A549 treated with CpdA at 1 μM for 4 hours (cell line): ENCODE measurements at places on chromosomes 6 and 20. TPM values are rescaled to one million over a fixed set of nuclear protein-coding genes. Genes with fewer than 3 reads are reported as not detected.

MUCL3 gene
- 0.01 to 0.04 TPM (median 0.02 TPM) in 3 of 5 replicates, not detected in the others for total RNA-seq

NFATC2 gene
- total RNA-seq, result 6.4 to 8.7 TPM (median 7.7 TPM) in 5 replicates

ERVFRD-1 gene
- total RNA-seq, result not detected in 5 replicates

WFDC2 gene
- 0.11 TPM in 1 of 5 replicates, not detected in the others for total RNA-seq

HEY2 gene
- 0.06 TPM in 1 of 5 replicates, not detected in the others for total RNA-seq

PGC gene
- not detected in 5 replicates for total RNA-seq

THBD gene
- total RNA-seq, result 19.3 to 28.4 TPM (median 23.8 TPM) in 5 replicates

CALHM6 gene
- not detected in 5 replicates for total RNA-seq

RNF8 gene
- 21.7 to 25.3 TPM (median 22.9 TPM) in 5 replicates for total RNA-seq

PCMT1 gene
- total RNA-seq, result 85.1 to 96.6 TPM (median 87.3 TPM) in 5 replicates

TRIM15 gene
- 0.29 TPM in 1 of 5 replicates, not detected in the others for total RNA-seq

CDC5L gene
- 11.8 to 18.2 TPM (median 12.6 TPM) in 5 replicates for total RNA-seq

HUS1B gene
- 0.16 to 0.32 TPM (median 0.18 TPM) in 3 of 5 replicates, not detected in the others for total RNA-seq

CASS4 gene
- 0.03 to 0.09 TPM (median 0.08 TPM) in 3 of 5 replicates, not detected in the others for total RNA-seq

SLC17A3 gene
- 0.95 to 1.5 TPM (median 1.2 TPM) in 5 replicates for total RNA-seq

LPA gene
- 0.01 to 0.02 TPM in 2 of 5 replicates, not detected in the others for total RNA-seq

C20orf144 gene
- 0.06 to 0.18 TPM (median 0.09 TPM) in 5 replicates for total RNA-seq

GJA10 gene
- total RNA-seq, result not detected in 5 replicates

BTN1A1 gene
- 0.06 TPM in 1 of 5 replicates, not detected in the others for total RNA-seq

C2 gene
- 0.19 to 0.66 TPM (median 0.27 TPM) in 5 replicates for total RNA-seq

TGM2 gene
- 313 to 490 TPM (median 410 TPM) in 5 replicates for total RNA-seq

MYH7B gene
- total RNA-seq, result 0.02 to 0.20 TPM (median 0.06 TPM) in 4 of 5 replicates, not detected in the other

ACAT2 gene
- 24.3 to 29.8 TPM (median 28.1 TPM) in 5 replicates for total RNA-seq

PRPH2 gene
- total RNA-seq, result not detected in 5 replicates

KCNQ2 gene
- total RNA-seq, result 0.50 to 0.68 TPM (median 0.60 TPM) in 5 replicates

HSPA1L gene
- total RNA-seq, result 1.3 to 2.2 TPM (median 2.1 TPM) in 5 replicates

AHCY gene
- total RNA-seq, result 305 to 345 TPM (median 325 TPM) in 5 replicates

MUC22 gene
- total RNA-seq, result 0.01 to 0.05 TPM (median 0.03 TPM) in 4 of 5 replicates, not detected in the other

PPIL6 gene
- total RNA-seq, result 1.8 to 2.7 TPM (median 2.3 TPM) in 5 replicates

FAXC gene
- 6.4 to 8.1 TPM (median 6.8 TPM) in 5 replicates for total RNA-seq

ANGPT4 gene
- total RNA-seq, result 0.03 TPM in 1 of 5 replicates, not detected in the others

FAM135A gene
- 8.6 to 10.1 TPM (median 9.1 TPM) in 5 replicates for total RNA-seq

CGA gene
- total RNA-seq, result 0.08 to 0.15 TPM in 2 of 5 replicates, not detected in the others

MOXD1 gene
- total RNA-seq, result 1.5 to 2.9 TPM (median 1.6 TPM) in 5 replicates

CAPN11 gene
- total RNA-seq, result not detected in 5 replicates

DNMT3B gene
- 3.9 to 5.2 TPM (median 4.6 TPM) in 5 replicates for total RNA-seq

SLC35D3 gene
- total RNA-seq, result 0.06 to 0.15 TPM (median 0.06 TPM) in 4 of 5 replicates, not detected in the other

SLC22A16 gene
- not detected in 5 replicates for total RNA-seq

WFDC12 gene
- total RNA-seq, result not detected in 5 replicates

PTK6 gene
- total RNA-seq, result 2.2 to 3.0 TPM (median 2.4 TPM) in 5 replicates

STMND1 gene
- not detected in 5 replicates for total RNA-seq

DEFB132 gene
- not detected in 5 replicates for total RNA-seq
